ENCODE measurements at places on chromosomes 6 and 20. TPM values are rescaled to one million over a fixed set of nuclear protein-coding genes. Genes with fewer than 3 reads are reported as not detected.

DNA sequence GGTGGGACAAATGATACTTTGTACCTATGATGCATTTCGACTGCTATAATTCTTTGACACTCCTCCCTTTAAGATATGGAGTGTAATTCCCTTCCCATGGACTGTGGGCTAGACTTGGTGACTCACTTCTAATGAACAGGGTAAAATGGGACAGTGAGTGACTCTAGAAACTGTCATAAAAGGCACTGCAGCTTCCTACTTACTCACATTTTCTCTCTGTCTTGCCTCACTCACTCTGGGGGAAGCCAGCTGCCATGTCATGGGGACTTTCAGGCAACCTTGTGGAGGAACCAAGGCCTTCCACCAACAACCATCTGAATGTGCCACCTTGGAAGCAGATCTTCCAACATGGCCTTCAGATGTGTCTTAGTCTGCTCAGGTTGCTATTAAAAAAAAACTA, 12.9 kb upstream of the GFOD1 start:
- DNase-seq: no peak
- no peaks in the 10 kb centered on the region for H3K27me3 ChIP-seq
- H3K36me3 ChIP-seq: no peaks in the 10 kb centered on the region
- no peak overlapping the region for H3K4me3 ChIP-seq

GRCh38 chr6:160519603-160520042, 144.5 kb downstream of the LPA start:
- DNase-seq: no peak
- peak overlapping the region; percentile 79 for H3K27ac ChIP-seq
- H3K4me3 ChIP-seq: peak overlapping the region; percentile 77
- H3K36me3 ChIP-seq: no peaks in the 10 kb centered on the region

GRCh38 chr6:14091339-14091978, 26.1 kb upstream of the CD83 start:
- H3K4me1 ChIP-seq: no peaks in the 10 kb centered on the region
- no peak for DNase-seq
- no peak overlapping the region for H3K4me3 ChIP-seq
- no peaks in the 10 kb centered on the region for H3K36me3 ChIP-seq
- no peak overlapping the region for H3K27ac ChIP-seq

DNA sequence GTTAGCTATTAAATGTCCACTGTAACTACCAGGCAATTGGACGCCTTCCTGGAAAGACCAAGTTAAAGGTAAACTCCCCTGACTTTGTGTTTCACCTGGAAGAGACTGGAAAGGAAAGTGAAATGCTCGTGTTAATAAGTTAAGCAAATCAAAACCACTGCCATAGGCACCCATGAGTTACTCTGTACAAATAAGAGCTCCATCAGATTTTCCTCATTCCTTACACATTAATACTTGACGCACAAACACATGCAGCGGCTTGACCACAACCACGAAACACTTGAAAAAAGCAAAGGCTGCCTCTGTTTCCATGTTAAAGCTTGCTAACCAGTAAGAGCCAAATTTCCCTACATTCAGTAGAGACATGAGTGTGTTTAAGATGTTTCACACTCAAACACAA, 19.8 kb downstream of the GCM1 start:
- DNase-seq: no peak
- no peaks in the 10 kb centered on the region for H3K36me3 ChIP-seq
- no peak overlapping the region for H3K4me3 ChIP-seq
- no peak overlapping the region for H3K27ac ChIP-seq
- H3K27me3 ChIP-seq: no peaks in the 10 kb centered on the region

DNA sequence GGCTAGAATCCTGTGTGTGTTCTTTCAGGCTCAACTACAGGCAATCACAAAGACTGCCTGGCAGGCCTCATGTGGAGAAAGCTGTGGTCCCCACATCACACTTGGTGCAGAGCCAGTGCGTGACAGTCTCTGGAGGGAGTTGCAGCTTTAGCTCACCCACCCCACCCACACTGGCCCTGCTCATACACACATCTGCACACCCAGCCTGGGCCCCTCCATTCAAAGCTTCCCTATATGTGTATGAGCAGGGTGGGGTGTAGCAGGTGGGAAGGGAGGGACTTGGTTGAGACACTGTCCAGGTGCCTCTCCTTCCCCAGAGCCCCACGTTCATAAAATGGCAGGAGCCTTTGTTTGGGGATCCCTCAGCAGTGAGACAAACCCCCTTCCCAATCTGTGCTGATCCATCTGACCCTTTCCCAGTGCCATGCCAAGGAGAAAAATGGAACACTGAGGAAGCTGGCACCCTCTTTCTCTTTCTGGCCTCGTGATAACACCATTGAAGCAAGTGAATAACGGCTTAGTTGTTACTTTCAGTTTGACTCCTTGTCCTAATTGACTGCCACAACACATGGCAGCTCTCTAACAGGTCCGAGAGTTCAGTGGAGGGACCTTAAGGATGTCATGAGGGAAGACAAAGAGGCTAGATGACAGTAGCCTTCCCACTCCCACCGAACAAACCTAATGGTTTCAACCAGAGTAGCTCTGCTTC, 53.8 kb upstream of the NRSN1 start:
- H3K27ac ChIP-seq: no peak overlapping the region
- no peak overlapping the region for H3K4me3 ChIP-seq
- H3K27me3 ChIP-seq: no peaks in the 10 kb centered on the region
- H3K4me1 ChIP-seq: no peaks in the 10 kb centered on the region

DNA sequence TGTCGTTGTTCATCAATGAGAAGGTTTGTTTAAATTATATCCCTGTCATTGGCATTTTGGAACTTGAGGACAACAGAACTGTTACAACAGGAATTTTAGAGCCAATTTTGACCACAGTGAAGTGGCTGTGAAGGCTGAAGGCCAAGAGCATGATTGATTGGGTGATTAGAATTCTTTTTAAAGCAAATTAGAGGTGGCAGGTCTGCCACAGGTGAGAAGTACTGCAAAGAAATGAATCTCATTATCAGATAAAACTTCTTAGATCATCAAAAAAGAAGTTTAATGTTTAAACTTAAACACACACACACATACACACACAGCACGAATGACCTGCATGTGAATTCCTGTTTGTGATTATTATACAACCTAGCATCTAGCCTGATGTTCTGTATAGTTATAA, 32.4 kb downstream of the FARS2 start:
- no peak overlapping the region for H3K4me3 ChIP-seq
- H3K36me3 ChIP-seq: no peaks in the 10 kb centered on the region
- no peak overlapping the region for H3K27ac ChIP-seq
- H3K4me1 ChIP-seq: peaks cover 12% of the 10 kb centered on the region

DNA sequence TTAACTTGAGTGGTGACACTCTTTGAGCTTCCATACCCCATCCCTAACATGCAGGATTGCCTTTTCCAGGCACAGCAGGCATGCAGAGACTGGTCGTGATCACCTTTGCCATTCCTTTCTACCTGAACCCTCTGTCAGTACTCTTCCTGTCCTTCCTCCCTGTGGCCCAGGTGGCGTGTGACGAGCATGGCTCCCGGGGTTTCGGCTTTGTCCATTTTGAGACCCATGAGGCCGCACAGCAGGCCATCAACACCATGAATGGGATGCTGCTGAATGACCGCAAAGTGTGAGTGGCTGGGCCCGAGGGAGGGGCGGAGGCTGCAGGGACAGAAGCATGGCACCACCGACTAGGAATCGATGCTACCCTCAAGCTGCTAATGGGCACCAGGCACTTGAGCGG, 6.7 kb downstream of the PABPC1L start:
- no peaks in the 10 kb centered on the region for H3K27me3 ChIP-seq
- peaks cover 15% of the 10 kb centered on the region for H3K36me3 ChIP-seq
- no peak overlapping the region for H3K4me3 ChIP-seq
- DNase-seq: no peak

GRCh38 chr6:22250486-22250885, 46.4 kb downstream of the PRL start:
- H3K27me3 ChIP-seq: no peaks in the 10 kb centered on the region
- H3K4me1 ChIP-seq: no peaks in the 10 kb centered on the region
- DNase-seq: no peak
- no peaks in the 10 kb centered on the region for H3K36me3 ChIP-seq
- H3K27ac ChIP-seq: no peak overlapping the region
- no peak overlapping the region for H3K4me3 ChIP-seq

DNA sequence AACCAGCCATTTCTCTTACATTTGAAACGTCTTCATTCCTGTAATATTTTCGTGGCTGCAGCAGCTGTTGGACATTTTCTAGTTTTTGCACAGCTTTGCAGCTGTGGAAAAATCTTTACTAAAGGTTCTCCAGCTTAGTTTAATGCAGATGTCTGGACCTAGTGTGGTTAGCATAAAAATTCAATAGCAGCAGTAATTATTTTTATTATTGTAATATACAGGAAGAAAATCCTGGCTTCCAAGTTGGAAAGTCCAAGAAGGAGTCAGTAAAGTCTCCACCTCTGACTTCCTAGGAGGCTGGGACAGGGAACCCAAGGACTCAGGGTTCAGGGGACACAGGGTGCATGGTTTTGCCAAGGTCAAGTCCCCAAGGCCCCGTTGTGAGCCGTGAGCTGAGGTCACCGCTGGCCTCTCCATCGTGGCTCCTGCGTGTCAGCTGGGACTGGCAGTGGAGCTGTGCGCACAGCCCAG, 230.6 kb downstream of the FNDC1 start:
- peak; percentile 60 for DNase-seq
- H3K27me3 ChIP-seq: no peaks in the 10 kb centered on the region
- no peak overlapping the region for H3K27ac ChIP-seq
- no peak overlapping the region for H3K4me3 ChIP-seq
- H3K36me3 ChIP-seq: no peaks in the 10 kb centered on the region

DNA sequence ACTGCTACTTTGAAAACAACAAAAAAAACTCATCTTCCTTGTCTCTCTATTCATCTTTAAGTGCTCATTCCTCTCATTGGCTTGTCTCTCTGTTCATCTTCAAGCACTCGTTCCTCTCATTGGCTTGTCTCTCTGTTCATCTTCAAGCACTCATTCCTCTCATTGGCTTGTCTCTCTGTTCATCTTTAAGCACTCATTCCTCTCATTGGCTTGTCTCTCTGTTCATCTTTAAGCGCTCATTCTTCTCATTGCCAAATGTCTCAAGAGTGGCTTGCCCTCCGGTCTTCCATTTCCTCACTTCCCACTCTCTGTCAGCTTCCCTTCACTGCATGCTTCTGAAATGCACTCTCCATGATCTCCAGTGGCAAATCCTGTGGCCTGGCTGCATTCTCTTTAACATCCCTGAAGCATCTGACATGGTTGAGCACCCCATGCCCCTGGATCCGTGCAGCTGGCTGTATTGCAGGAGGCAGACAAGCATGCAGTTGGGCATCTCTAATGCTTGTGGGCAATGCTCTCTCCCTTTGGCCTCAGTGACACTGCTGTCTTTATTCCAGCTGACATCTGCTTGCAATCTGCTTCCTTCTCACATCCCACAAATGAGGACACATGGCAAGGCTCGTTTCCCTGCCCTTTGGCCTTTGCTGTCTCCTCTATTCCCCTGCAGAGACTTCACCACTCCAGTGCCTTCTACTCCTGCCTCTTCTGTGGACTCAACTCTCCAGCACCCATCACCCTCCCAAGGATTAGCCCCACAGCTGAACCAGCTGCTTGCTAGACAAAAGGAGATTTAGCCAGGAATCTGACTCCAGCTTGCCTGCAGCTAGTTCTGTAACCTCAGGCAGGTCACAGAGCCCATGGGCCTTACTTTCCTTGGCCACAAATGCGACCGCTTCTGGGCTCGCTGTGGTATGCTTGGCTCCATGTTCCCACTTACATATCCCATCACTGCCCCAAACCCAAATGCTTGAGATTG, 143.2 kb upstream of the SNX9 start:
- H3K4me3 ChIP-seq: no peak overlapping the region
- no peak overlapping the region for H3K27ac ChIP-seq
- no peak for DNase-seq
- H3K27me3 ChIP-seq: peaks cover 9% of the 10 kb centered on the region
- H3K4me1 ChIP-seq: peaks cover 5% of the 10 kb centered on the region
- H3K36me3 ChIP-seq: no peaks in the 10 kb centered on the region

GRCh38 chr6:25916330-25916729, 14.2 kb downstream of the SLC17A2 start:
- H3K4me1 ChIP-seq: no peaks in the 10 kb centered on the region
- no peaks in the 10 kb centered on the region for H3K27me3 ChIP-seq
- DNase-seq: no peak
- H3K27ac ChIP-seq: no peak overlapping the region

GRCh38 chr6:35343835-35344550, 1.6 kb downstream of the PPARD start:
- H3K36me3 ChIP-seq: peaks cover 9% of the 10 kb centered on the region
- H3K4me1 ChIP-seq: peaks cover 13% of the 10 kb centered on the region
- peak overlapping the region; percentile 86 for H3K4me3 ChIP-seq
- H3K27me3 ChIP-seq: no peaks in the 10 kb centered on the region
- H3K27ac ChIP-seq: peak overlapping the region; percentile 91

DNA sequence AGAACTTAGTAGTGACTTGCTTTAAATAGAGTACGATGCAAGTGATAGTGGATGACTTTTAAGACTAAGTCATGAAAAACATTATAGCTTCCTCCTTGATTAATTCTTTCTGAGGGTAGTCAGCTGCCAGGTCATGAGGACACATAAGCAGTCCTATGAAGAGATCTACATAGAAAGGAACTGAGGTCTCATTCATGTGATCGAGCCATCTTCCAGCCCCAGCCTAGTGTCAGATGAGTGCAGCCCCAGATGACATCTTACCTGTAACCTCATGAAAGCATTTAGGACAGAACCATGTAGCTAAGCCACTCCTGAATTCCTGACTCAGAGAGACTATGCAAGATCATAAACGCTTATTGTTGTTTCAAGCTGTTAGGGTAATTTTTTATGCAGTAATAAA, 67.7 kb downstream of the AK9 start:
- H3K27me3 ChIP-seq: no peaks in the 10 kb centered on the region
- no peak overlapping the region for H3K27ac ChIP-seq
- no peaks in the 10 kb centered on the region for H3K36me3 ChIP-seq
- H3K4me1 ChIP-seq: no peaks in the 10 kb centered on the region
- no peak overlapping the region for H3K4me3 ChIP-seq

EBF4 gene
- total RNA-seq: 46.7 TPM

SLC52A3 gene
- total RNA-seq: 1.7 TPM

GFOD1 gene
- 22.8 TPM for total RNA-seq

EDEM2 gene
- 20.3 TPM for total RNA-seq
